Hematopoietic multipotent progenitor cell treated with erythropoietin and hydrocortisone succinate and interleukin-3 and kit ligand, for 15 days (in vitro differentiated cells): ENCODE measurements at places on chromosomes 16 and 17.

GRCh38 chr16:54116124-54116655 lies 170.4 kb downstream of the IRX3 start:
- DNase-seq = no peak

GRCh38 chr16:35011-35677 lies 18.3 kb downstream of the POLR3K start:
- no peak for DNase-seq

DNA sequence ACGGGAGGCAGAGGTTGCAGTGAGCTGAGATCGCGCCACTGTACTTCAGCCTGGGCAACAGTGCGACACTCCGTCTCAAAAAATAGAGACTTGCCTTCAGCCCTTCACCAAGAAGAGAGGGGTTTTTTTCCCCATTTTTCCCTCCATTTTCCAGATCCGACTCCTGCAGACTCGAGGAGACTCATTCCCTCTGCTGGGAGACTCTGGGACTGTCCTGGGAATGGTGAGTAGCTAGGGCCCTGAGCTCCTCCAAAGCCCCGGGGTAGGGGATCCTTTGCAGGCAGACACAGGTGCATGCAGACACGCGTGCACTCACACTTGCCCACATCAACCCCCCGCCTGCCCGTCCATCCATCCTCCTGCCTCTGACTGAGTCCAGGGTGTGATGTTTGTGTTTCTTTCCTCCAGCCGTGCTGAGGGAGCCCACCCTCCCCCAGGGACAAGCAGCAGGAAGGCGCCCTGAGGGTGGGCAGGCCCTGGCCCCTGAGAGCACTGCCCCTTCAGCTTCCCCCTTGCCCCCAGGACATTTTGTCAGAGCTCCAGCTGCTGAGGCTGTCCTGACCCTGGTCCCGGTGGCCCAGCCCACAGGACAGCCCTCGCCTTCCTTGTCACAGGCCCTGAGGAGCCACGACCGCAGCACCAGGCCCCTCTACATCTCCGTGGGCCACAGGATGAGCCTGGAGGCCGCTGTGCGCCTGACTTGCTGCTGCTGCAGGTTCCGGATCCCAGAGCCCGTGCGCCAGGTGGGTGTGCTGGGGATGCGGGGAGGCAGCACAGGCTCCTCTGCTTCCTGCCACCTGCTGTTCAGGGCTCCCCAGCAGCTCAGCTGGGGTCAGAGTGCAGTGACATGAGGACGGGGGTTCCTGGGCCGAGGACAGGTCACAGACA lies 10.2 kb downstream of the ENDOV start:
- no peak for DNase-seq

GRCh38 chr17:80793421-80793820 lies 198.2 kb upstream of the CHMP6 start:
- DNase-seq = no peak

DNA sequence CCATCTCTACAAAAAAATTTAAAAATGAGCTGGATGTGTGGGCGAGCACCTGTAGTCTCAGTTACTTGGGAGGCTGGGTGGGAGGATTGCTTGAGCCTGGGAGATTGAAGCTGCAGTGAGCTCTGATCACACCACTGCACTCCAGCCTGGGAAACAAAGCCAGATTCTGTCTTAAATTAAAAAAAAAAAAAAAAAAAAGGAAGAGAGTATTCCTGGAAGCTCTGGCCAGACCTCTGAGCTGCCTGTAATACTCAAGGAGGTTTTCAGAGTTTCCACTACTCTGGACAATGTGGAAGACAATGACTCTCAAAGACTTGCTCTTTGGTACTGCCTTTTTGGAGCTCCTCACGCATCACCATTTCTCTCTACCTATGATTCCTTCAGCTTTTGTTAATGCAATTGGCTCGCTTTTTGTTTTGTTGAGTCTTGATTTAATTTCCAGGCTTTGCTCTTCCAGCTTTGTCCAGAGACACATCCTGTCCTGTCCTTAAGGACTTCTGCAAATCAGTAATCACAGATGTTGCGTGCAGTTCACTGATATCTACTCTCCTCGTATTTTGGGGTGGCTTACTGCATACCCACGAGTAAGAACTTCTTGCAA lies 10.8 kb downstream of the CHD9 start:
- DNase-seq = no peak

DNA sequence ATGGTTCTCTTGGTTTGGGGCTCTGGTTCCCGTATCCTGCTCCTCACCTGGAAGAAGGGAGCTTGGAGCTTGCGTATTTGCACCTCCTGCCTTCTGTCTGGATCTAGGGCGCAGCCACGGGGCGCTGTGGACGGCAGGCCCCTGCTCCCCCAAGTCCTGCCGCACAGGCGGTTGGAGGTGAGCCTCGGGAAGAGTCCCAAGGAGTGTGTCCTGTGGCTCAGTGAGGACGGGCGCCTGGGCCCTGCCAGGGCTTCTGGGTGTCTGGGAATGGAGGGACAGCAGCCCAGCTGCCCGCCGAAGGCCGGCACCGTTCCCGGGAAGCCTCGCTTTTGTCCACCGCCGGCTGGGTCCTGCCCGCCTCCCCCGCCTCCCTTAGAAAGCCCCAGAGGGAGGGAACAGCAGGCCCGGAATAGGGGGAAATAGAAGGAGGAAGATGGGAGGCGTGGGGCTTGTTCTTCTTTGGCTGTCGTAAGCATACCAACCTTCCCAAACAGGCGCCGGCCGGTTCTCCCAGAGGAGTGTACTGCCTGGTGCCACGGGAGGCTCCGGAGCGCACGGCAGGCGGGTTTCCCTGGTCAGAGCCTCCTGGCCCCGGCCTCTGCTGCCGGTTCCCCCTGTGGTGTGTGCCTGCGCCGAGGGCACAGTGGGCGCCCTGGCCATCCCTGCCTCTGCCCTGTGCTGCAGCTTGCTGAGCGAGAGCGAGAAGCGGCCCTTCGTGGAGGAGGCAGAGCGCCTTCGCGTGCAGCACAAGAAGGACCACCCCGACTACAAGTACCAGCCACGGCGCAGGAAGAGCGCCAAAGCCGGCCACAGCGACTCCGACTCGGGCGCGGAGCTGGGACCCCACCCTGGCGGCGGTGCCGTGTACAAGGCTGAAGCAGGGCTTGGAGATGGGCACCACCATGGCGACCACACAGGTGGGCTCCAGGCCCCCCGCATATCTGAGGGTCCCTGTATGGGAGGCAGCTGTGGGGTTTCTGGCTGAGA lies 1.8 kb downstream of the SOX8 start:
- no peak for DNase-seq

- DNase-seq = no peak
These were observed 45.1 kb downstream of the NOG start for GRCh38 chr17:56638591-56639051.
